ENCODE measurements at places on chromosomes 7 and 10.
A peak's percentile ranks its signal among the peaks of the same experiment; 100 is the strongest.

DNA sequence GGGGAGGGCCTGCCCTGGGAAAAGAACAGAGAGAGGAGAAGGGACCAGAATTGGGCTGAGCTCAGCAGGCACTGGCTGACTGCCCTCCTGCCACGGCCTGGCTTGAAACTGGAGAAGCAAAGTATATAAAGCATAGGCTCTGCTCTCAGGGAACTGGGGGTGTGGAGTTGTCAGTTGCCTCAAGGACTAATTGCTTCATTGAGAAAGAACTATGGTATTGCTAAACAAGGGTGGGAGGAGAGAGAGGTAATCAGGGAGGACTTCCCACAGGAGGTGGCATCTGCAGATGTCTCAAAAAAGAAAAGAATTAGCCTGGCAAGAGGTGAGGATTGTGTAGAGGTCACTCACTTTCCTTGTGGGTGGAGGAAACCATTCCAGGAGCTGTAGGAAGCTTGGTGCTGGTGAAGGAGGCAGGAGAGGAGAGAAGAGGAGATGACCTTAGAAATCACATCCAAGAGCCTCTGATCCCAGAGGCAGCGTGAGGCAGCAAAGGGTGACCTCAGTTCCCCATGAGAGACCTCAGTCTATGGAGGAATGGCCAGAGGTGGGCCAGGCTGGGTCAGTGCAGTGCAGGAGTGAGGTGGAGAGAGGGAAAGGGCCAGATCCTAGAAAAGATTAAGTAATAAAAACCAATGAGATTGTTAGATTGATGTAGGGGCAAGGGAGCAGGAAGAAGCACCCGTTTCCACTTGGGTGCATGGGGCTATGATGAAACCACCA, 2.4 kb downstream of the PILRB start:
- no peak for DNase-seq

DNA sequence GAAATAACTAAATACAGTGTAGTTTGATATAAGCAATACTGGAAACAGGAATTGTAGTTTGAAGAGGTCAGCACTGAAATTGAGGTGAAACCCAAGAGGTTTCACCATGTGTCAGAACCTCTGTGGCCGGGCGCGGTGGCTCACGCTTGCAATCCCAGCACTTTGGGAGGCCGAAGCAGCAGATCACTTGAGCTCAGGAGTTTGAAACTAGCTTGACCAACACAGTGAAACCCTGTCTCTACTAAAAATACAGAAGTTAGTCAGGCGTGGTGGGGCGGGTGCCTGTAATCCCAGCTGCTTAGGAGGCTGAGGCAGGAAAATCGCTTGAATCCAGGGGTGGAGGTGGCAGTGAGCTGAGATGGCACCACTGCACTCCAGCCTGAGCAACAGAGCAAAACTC, 13.7 kb downstream of the AHCYL2 start:
- DNase-seq = no peak

DNA sequence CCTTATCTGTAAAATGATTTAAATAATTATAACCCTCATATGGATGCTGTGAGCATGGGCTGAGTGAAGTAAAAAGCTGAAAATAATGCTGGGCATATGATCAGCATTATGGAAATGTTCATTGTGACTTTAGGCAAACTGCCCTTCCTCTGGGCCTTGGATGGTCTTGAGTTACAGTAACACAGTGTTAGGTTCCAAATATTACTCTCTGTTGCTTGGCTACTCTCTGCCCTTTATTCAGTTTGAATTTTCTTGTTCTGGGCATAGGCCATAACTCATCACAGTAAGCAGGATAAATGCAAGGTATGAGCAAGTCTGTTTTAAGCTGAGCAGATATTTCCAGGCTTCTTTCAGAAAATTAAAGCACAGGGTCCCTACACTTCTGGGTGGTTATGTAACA, 868.0 kb downstream of the KCNMA1 start:
- DNase-seq = no peak

GRCh38 chr10:70167246-70167645, 3.1 kb downstream of the SAR1A start:
- no peak for DNase-seq

DNA sequence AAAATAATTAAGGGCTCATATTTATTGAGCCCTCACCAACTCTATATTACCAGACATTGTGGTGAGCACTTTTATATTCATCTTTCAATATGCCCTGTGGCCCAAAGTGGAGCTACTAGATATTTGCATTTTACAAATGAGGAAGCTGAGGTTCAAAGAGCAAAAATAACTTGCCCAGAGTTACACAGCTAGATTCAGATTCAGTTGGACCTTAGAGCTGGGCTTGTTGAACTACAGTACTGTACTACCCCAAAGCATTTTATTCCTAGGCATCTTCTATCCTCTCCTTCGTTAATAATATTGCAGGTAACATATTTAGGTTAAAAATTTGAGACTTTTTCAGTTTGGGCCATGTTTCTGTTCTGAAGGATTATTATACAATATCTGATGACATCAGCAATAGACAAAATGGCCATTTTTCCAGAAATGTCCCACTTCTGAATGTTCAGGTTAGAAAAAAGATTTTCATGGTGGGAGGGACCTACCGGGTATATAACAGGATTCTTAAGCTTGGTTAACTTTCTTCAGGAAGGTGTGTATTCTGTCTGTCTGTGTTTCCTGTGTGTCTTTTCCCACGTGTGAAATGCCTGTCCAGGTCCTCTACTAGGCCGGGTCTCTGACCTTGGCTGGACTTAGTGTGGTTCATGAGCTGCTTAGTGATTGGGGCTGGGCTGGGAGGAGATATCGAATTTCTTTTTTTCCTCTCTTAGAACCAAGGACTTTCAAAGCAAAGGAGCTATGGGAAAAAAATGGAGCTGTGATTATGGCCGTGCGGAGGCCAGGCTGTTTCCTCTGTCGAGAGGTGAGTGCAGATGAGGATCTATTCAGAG, 13.6 kb downstream of the PRXL2A start:
- no peak for DNase-seq

- DNase-seq = no peak
These were observed 6.9 kb downstream of the CELF2 start for GRCh38 chr10:11024596-11024995.

DNA sequence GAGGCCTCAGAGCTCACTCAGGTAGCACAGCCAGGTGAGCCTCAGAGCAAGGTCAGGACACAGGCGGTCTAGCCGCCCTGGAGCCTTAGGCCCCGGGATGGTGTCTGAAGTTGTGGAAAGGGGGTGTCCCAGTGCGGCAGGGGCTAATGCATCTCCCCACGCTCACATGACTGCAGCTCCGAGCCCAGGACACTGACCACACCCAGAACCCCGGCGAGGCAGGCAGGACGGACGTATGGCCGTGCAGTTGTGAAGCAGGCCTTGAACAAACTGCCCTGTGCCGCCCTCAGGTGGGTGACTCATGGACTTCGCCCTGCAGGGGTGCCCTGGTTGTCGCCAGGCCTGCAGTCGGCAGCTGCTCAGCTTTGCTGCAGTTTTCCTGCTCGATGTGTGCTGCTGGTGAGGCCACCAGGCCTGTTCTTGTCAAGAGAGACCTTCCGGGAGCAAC, 5.0 kb upstream of the PRKAR1B start:
- no peak for DNase-seq

DNA sequence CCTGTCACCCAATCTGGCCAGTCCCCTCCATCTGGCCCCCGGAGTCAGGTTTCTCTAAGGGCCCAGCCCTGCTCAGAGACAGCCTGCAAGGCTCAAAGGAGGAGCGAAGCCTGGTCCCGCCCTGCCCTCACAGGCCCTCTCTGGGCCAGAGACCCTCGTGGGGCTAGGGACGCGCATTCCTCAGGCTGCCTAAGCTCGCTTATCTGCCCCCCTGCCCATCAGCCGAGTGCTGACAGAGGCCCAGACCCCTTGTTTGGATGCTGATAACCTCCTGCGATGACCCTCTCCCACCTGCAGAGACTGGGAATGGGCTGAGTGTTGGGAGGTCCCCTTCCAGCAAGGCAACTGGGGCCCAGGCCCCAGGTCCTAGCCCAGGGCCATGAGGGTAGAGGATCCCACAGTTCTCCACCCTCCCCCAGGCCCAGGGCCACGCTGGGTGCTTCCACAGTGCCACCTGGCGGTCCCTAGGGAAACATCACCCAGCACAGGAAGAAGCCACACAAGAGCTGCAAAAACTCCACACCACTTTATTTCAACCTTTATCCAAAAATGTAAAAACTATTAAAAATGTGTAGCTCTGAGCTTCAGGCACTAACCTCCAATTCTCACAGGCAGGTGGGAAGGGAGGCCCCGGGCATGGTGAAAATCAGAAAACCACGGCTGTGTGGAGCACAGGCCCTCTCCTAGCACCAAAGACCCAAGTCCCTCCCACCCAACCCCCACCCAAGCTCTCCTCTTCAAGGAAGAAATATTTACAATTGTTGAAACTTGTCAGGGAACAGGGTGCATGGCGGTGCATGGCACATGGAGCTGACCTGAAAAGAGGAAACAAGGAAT, 2.2 kb downstream of the NPM3 start:
- peak; percentile 47 for DNase-seq

DNA sequence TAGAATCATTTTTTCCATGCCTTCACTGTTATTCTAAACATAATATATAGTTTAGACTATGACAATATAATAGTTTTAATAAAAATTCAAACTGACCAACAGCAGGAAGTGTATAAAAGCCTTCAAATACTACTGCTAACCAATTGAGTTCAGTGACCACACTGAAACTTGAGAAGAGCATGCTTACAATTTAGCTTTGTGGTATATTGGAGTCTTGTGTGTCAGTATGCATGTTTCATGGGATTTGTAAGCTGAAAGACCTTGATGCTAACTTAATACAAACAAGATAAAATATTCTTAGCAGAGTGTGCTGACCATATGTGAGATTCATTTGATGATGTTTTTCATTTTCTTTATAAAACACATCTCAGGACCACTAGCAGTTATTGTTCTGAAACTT, 395.5 kb downstream of the SUGCT start:
- DNase-seq = no peak
